ENCODE measurements at places on chromosomes 5 and 9. TPM values are rescaled to one million over a fixed set of nuclear protein-coding genes. Genes with fewer than 3 reads are reported as not detected.

The SLC4A9 gene
- 0.23 TPM for total RNA-seq

The KIF12 gene
- total RNA-seq = 0.92 TPM

The FSD1L gene
- total RNA-seq = 103 TPM

The WNK2 gene
- total RNA-seq = 30.7 TPM

The BTNL8 gene
- not detected for total RNA-seq

The GGTA1 gene
- 3.5 TPM for total RNA-seq

The PRSS3 gene
- total RNA-seq = 5.3 TPM

The MEF2C gene
- 104 TPM for total RNA-seq

The TSSK1B gene
- total RNA-seq = not detected

The CDO1 gene
- total RNA-seq = 125 TPM

The SYK gene
- 4.2 TPM for total RNA-seq

The PRRT1B gene
- not detected for total RNA-seq

The SPATA31A6 gene
- not detected for total RNA-seq

The GLIPR2 gene
- 15.0 TPM for total RNA-seq

The QRFP gene
- not detected for total RNA-seq

The OXCT1 gene
- 109 TPM for total RNA-seq

The PCDHA2 gene
- 10.4 TPM for total RNA-seq

The SH3RF2 gene
- total RNA-seq = 1.2 TPM

The SLC1A3 gene
- 418 TPM for total RNA-seq

The LRRC19 gene
- not detected for total RNA-seq

The SLC6A7 gene
- total RNA-seq = 20.5 TPM

The KCNV2 gene
- total RNA-seq = not detected

The SLC36A1 gene
- total RNA-seq = 18.0 TPM

The PCDHB8 gene
- 8.1 TPM for total RNA-seq

The RGS7BP gene
- total RNA-seq = 21.2 TPM

The ADCY2 gene
- total RNA-seq = 32.3 TPM

The IL5 gene
- total RNA-seq = not detected

The AMACR gene
- total RNA-seq = 16.1 TPM

The PTPRD gene
- total RNA-seq = 248 TPM

Data from diencephalon (tissue), 1 donor.